CD4-positive, alpha-beta T cell treated with Interleukin-6 for 4 hours (primary cell): ENCODE measurements at places on chromosomes 6 and 20.
A peak's percentile ranks its signal among the peaks of the same experiment; 100 is the strongest.

DNA sequence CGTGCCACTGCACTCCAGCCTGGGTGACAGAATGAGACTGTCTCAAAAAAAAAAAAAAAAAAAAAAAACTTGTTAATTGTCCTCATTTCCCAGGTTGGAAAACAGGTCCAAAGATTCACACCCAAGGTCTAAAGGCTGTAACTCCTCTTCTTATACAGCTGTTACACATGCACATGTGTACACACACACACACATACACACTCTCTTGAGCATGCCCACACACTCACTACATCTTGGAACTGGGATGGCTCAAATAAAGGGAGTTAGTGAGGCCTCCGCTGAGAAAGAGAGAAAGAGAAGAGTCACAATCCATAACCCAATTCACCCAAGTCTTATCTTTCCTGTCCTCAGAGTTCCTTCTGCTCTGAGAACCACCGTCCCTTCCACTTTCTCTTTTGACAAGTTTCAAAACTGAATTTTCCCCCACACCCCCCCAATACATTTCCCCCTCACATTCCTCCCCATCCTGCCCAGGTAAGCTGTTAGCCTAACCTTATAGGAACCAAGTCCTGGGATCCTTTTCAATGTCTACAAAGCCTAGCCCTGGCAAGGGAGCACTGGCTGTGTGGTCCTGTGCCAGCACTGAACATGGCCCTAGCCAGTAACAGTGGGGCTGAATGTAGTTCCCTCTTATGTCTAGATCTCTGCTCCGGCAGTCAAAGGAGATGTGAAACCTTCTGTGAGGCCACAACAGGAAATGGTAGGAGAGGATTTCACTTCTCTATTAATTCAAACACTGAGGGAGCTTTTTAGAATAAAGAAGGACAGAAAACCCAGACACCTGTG, 3.2 kb upstream of the HLA-DMB start:
- peak; percentile 47 for DNase-seq

DNA sequence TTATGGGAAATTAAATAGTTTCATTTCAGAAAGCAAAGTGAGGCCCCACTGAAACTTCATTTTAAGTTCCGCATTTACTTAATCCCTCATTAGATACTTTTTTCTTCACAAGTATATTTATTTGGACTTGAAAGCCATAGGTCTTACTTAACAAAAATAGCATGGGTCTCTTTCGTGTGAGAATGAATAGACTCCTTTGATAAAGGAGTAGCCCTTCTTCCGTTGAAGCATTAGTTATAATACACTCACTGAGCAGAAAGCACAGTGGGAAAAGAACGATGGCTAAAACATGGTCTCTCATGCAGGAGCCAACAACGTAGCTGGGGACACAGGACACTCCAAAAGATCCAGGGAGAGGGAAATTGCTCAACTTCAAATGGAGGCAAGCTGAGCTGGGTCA, 130.4 kb downstream of the SLC23A2 start:
- DNase-seq: no peak

DNA sequence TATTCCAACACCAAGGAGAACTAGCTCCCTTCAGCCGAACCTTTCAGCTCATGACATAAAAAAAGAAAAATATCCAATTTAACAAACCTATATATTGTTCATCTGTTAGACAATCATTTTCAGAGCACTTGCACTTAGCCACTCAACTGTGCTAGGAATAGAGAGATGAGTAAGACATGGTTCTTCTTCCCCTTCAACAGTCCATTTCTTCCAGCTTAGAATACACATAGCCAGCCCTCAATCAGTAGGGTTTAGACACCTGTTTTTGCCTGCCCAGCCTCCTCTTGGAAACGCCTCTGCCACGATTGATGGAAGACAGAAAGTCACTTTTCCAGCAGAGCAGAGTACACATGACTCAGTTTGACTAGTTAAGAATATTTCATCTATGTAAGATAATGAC, 21.8 kb downstream of the ADNP start:
- no peak for DNase-seq

DNA sequence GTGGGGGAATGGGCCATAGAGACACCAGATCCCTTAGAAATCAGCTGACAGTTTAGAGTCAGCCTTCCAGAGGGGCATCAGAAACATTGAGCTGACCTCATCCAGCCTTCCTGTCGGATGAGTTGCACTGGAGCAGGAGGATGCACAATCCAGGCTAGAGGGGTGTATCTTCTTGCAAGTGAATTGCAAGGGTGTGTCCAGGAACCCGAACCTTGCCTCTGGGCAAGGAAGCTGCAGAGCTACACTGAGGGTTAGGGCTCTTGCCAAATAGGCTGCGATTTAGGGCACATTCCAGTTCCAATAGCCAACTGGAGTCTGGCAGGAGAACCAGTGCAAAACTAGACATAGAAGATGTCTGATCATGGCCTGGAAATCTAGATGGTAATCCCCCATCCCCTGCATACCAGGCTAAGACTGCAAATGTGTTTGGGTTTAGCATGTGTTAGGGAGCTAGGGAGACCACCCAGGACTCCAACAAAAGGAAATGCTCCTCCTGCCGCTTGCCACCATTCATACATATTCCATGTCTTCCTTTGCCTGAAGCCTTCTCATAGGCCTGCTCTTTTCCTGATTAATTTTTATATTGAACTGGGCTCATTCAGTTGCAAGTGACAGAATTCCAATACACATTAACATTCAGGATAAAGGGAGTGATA, 6.3 kb upstream of the UTRN start:
- no peak for DNase-seq

GRCh38 chr6:163777716-163778115, 363.2 kb downstream of the QKI start:
- no peak for DNase-seq

GRCh38 chr20:58087562-58087858, 140.9 kb downstream of the ANKRD60 start:
- DNase-seq: no peak

DNA sequence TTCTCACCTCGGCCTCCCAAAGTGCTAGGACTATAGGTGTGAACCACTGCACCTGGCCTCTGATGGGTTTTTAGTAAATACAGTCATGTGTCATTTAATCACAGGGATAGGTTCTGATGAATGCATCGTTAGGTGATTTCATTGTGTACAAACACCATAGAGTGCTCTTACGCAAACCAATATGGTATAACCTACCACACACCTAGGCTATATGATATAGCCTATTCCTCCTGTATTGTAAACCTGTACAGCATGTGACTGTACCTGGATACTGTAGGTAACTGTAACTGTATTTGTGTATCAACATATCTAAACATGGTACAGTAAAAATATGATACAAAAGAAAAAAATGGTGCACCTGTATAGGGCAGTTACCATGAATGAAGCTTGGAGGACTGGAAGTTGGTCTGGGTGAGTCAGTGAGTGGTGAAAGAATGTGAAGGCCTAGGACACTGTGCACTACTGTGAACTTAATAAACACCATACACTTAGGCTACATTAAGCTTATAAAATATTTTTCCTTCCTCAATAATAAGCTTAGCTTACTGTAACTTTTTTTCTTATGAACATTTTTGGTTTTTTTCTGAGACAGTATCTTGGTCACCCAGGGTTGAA, 10.0 kb downstream of the BICRAL start:
- DNase-seq: no peak

DNA sequence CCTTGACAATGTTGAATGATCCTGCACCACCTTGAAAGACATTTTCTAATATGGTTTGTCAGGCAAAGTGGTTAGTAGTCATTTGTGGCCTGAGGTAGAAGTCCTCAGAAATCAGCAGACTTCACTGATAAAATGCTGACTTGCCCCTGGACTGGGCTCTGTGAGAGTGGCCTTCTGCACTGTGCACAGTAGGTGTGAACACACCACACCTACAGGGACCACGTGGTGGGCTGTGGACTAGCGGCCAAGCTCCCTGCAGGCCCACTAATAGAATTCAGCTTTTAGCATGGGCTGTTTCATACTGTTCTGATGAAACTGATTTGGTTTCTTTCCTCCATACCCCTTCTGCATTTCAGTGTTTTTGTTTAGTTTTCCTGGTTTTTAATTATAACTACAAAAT, 7.3 kb downstream of the BPHL start:
- no peak for DNase-seq

GRCh38 chr6:36492621-36493020, 49.8 kb downstream of the KCTD20 start:
- no peak for DNase-seq

GRCh38 chr6:64717281-64717680, 989.7 kb downstream of the EYS start:
- no peak for DNase-seq

- no peak for DNase-seq
These were observed 275.0 kb upstream of the FLRT3 start for GRCh38 chr20:14612391-14612790.

GRCh38 chr20:8356806-8357205, 224.7 kb downstream of the PLCB1 start:
- no peak for DNase-seq

DNA sequence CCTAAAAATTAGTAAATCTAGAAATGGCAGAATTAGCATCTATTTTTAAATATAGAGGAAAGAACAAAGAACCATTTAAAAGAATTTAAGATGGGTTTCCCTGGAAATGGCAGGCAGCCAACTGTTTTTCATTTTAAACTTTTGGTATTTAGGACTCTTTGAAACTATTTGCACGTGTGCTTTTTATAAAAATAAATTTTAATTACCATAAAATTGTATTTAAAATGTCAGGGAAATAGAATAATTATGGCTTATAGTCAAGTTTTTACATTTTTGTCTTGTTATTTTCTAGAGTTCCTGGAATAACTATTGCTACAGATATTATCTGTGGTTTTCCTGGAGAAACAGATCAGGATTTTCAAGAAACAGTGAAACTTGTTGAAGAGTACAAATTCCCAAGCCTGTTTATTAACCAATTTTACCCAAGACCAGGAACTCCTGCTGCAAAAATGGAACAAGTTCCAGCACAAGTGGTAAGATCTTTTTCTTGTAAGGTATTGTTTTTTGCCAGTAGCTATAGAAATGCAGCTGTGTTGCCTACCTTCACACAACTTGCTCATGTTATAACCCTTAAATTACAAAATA, 528.7 kb upstream of the SOX4 start:
- no peak for DNase-seq

DNA sequence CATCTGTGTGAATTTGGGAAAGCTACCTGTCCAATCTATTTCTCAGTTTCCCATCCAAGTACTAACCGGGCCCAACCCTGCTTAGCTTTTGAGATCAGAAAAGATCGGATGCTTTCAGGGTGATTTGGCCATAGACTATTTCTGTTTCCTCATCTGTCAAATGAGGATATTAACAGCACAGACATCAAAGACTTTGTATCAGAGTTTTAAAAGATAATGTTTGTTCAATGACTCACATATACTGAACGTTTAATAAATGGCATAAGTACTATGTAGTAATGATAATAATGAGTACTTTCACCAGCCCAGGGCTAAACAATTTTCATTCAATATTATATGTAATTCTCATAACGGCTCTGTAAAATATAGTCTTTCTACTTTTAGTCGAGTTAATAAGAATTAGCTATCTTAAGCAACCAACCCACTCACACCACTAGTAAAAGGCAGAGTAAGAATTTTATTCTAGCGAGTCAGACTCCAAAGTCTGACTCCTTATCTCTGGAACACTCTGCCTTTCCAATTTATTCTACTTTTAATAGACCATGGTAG, 216.5 kb downstream of the ARHGAP18 start:
- DNase-seq: no peak

DNA sequence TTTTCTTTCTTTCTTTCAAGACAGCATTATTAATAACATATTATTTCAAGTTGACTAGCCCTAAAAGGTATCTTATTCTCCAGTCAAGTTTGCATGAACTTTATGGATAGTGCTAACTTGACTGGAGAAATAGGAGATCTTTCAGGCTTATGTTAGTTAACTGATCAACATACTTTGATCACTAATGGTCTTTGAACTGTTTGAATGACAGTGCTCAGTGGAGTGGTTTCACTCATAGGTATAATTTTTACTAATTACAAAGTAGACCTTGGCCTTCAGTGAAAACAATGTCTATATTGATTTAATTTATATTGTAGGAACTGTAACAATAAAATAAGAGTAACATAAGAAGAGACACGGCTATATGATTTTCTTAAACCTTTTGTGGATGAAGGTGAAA, 8.0 kb upstream of the LRRC1 start:
- no peak for DNase-seq

GRCh38 chr20:48177058-48177457, 391.8 kb upstream of the SULF2 start:
- no peak for DNase-seq

DNA sequence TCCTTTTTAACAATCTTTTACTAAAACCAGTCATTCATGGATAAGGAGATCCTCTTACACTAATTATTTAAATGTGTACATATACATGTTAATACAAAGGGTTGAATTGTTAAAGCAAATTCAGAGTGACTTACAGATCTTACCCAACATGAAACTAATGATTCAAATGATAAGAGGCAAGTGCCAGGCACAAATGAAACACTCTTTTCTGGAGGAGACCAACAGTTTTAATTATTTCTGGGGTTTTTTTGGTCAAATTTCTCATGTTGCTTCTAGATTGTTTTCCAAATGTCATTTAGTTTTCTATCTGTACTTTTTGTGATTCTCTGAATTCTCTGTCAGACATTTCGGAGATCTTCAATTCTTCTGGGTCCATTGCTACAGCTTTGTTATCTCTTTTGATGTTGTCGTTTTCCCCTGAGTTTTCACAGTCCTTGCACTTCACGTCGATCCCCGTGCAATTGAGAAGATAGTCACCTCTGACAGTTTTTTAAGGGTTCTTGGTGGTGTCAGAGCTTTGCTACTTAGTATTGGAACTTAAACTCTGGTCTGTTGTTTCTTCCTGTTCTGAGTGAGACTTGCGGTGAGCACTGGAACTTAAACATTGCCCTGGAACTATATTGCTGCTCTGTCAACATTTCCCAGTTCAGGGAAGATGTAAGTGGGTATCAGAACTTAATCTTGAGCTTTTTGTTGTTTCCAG, 23.2 kb downstream of the MAS1 start:
- DNase-seq: no peak

GRCh38 chr6:85419046-85419759, 30.7 kb upstream of the NT5E start:
- DNase-seq: no peak

GRCh38 chr6:21914121-21914973, 320.8 kb downstream of the SOX4 start:
- DNase-seq: peak; percentile 43

DNA sequence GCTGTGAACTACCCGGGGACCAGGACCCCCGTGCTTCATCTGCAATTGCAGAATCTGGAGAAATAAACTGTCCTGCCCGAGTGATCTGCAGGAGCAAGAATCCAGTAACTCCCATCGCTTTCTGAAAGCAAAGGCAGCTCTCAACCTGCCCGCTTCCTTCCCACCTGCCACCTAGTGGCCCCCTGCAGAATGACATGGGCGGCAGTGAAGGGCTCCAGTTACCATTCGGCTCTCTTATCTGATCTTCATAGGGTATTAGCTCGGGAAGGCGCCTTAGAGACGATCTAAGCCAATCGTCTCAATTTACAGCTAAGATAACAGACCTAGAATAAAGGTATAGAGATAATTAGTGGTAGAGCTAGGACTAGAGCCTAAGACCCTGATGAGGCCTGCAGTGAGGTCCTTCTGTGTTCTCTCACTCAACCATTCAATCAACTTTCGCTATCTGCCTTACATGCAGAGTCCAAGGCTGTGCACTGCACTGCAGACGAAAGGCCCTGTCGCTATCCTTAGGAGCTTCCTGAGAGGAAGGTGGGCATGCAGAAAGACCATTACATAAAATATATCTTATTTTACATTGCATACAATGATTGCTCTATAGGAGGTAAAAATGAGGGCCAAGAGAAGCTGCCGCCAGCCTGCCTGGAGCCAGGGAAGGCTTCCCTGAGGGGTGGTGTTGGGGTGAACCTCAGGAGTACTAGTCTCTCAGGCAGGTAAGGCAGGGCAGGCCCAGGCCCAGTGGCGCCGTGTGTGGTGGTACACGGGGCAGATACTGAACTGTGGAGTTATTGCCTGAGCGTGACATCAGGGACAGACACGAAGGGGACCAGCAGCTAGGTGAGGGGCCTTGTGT, 7.1 kb upstream of the PSMG4 start:
- peak; percentile 86 for DNase-seq
